ENCODE measurements at places on chromosomes 1 and 21. TPM values are rescaled to one million over a fixed set of nuclear protein-coding genes. Genes with fewer than 3 reads are reported as not detected.

DNA sequence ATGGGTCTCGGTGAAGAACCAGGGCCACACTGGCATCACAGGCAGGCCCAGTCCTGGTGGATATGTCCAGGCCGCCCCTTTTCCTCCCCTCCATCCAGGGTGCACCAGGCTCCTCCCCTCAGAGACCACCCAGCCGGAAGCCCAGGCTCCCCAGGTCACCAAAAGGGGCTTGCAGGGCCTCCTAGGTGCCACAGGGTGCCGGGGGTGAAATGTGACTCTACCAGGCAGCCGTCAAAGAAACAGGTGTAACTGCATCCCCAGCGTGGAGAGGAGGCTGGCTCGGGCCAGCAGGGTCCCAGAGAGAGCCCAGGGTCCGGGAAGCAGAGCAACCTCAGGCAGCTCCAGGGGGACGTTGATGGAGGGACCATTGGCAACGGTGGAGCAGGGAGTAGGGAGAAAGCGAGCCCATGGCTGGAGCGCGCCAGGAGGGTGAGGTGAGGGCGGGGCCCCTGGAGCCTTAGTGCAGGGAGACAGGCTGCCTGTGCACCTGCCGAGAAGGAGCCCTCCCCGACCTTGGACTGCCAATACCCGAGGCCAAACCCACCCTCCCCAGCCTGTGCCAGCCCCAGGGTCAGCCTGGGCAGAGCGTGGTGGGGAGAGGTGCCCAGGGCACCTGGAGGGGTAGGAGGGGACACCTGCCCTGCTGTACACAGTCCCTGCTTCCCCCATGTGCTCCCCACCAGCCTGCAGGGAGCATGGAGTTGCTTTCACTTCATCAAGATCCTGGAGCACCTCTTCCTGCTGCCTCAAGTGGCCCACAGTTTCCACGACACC lies 48.3 kb upstream of the POFUT2 start:
- no peak for DNase-seq

DNA sequence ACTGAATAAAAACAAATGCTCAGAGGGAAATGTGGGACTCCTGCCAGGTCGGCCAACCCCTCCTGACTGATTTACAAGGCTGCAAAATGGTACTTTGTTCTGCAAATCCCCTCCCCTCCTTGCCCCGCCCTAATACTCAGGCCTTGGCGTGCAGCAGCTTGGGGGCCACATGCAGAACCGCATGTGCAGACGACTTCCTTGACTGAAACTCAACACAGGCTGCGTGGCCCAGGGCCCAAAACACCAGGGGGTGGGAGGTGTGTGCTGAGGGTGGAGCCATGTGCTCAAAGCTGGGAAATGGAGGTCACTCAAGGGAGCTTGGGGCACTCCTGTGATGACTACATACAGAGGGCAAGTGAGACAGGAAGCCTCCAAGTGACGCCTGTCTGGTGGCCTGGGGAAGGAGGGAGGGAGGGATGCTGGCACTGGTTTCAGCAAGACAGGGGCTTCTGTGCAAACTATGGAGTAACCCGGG lies 87.2 kb downstream of the MRPL37 start:
- no peak for DNase-seq

GRIK3 gene
- not detected for total RNA-seq

GRCh38 chr1:208731981-208732821 lies 488.0 kb upstream of the PLXNA2 start:
- peak; percentile 42 for DNase-seq

- no peak for DNase-seq
Measured at GRCh38 chr1:59223198-59223597, 73.7 kb upstream of the FGGY start.

CD1E gene
- not detected for total RNA-seq

DNA sequence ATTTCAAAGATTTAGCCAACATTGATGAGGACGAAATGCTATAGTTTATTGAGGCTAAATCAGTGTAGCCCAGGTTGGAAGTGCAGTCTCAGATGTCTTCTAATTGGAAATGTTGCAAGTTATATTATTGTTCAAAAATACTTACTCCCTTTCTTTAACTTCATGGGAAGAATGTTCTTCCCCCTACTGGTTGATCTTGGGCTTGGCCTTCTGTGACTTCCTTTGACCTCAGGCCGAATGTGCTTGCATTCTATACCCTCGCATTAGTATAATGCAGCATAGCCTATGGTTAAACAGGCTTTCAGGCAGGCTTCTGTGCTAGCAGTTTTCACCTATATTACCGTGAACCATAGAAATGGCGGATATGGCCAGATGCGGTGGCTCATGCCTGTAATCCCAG lies 77.3 kb downstream of the RPE65 start:
- no peak for DNase-seq

GRCh38 chr1:86567878-86568277 lies 21.0 kb downstream of the CLCA4 start:
- no peak for DNase-seq

- no peak for DNase-seq
Measured at GRCh38 chr1:72635719-72636118, 353.4 kb upstream of the NEGR1 start.

DNA sequence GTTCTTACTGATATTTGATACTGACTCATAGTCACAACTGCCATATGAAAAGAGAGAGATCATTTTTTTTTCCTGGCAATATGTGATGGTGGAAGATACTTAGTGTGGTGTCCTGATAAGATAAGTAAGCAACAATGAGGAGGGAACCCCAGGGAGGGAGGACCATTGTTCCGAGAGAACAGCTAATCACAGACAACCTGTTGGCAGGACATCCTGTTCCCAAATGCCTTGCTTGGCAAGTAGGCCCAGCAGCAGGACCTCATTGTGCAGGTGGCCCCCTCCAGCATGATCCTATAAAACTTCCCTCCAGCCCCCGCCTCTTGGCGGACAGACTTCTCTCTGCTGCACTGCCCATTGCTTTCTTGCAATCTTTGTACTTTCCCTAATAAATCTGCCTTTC lies 329.4 kb upstream of the CHRM3 start:
- DNase-seq, result no peak

DNA sequence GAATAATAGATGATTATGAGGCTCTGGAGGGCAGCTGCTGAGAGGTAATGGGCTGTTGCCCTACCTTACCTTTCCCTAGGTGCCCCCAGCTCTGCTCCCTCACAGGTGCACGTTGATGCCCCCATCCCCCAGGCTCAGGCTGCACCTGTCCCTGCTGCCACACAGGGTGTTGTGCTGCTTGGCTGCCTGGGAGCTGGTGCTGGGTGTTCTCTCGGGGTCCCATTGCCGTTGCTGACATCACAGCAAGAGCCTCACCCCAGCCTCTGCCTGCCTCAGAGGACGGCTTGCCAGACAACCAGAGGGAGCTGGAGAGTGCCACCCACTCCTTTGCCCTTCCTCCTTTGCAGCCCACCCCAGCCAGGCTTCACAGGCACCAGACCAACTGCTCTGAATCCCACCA lies 31.4 kb upstream of the DMBX1 start:
- no peak for DNase-seq

- DNase-seq, result no peak
Measured at GRCh38 chr21:32329331-32329730, 30.7 kb downstream of the MRAP start.

DNA sequence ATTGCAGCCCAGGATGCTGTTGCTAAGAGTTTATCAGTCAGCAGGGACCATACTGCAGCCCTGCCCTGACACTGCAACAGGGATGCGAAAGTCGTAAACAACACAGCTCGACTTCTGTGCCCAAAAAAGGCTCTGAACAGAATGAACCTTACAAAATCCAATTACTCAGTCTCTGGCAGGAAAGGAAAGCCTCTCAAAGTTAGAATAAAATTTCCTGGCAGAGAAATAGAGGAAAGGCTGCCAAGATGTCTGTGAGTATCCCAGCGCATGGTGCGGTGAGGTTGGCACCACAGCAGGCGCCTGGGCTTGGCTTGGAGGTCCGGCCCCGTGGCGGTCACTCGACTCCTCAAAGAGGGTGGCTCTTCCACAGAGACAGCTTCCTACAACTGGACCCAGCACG lies 185.8 kb downstream of the PCP4 start:
- DNase-seq, result no peak

GRCh38 chr1:17632541-17633184 lies 93.2 kb downstream of the ARHGEF10L start:
- no peak for DNase-seq

DNA sequence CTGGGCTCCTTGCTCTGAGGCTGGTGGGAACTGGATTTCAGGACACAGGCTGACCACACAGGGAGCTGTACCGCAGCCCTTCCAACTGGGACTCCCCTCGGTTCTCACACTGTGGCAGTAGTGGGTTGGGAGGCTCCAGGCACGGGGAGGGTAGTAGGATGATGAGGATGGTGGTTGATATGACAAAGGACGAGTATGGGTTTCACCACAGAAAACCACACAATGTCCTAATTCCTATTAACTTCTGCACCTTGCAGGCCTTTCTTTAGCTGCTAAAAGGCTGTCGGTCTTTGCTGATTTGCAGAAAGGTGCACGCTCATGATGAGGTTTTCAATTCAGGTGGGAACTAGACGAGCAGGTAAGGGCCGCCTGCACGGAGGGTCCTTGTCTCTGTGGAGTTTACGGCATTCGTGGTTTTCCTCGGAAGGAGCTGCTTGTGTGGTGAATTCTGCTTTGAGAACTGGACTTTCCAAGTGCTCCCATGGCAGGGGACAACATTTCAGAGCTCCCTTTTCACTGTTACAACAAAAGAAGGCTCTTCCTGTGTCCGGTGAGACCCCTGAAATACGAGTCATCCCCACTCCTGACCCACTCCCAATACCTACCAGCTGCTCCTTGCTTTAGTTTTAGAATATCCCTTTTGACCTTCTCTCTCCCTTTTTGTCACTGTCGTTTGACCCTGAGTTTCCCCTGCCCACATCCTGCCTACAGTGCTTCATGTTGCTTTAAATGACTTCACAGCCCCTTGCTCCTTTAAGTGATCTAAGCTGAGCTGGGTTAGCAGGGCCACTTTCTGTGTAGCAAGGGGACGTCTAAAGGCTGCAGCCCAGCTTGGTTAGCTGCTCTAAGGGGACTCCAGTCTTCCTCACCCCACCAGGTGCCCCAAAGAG lies 125.1 kb downstream of the MRPS6 start:
- DNase-seq, result no peak

DNA sequence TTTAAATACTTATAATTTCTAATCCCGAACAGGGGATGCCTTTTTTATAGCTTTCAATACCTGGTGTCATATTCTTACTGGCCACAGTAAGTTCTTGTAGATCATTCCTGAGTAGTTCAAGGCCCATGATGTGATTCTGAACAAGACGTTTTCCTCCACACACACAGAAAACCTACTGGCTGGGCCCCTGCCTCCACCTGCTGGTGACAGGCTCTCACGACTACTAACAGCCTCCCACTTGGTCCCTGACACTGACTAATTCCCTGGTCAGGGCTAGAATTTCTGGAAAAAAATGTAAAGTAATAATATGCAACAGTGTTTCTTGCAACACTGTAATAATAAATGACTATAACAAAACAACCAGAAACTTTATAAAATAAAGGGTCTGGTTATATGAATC lies 50.4 kb upstream of the RIPK4 start:
- no peak for DNase-seq

DNA sequence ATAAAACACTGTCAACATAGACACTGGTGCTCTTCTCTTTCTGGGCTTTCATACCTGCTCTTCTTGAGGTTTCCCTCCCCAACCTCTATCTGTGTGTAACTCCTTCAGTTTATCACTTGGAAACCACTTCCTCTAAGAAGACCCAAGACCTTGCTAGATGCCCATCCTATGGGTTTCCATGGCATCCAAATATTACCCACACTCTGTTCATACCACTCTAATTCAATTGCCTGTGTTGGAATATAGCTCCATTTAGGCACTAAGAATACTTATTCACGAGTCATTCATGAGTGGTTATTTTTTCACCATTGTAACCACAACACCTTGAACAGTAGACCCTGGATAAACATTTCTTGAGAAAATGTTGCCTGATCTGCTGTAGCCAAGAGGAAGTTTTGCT lies 231.1 kb upstream of the SGIP1 start:
- peak; percentile 30 for DNase-seq

MRPS21 gene
- total RNA-seq, result 55.5 TPM

GRCh38 chr1:185368313-185368855 lies 51.3 kb upstream of the IVNS1ABP start:
- no peak for DNase-seq

- DNase-seq, result no peak
Measured at GRCh38 chr1:232922485-232922884, 27.9 kb upstream of the NTPCR start.

DNA sequence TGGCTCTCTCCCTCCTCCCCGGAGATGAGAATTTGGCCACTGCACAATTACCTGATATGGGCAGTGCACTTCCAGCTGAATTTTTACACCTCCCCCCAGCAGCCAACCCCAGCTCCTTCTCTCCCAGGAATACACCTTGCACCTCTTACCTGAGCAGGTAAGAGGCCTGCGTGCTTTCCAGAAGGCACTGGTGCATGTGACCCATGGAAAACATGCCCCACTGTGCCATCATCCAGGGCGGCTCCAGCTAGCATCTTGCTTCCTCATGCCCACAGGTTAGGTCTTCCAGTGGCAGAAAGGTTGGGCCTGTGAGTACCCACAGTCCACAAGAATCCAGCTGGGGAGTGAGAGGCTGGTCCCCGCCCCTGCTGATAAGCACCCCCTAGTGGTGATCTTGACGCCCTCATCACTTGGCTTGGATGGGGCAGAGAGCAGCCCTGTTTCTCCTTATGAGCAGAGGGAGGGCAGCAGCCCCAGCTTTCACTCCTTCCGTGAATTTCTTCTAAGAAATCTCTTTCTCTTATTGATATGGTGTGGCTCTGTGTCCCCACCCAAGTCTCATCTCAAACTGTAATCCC lies 57.8 kb downstream of the EDARADD start:
- no peak for DNase-seq

- DNase-seq, result peak; percentile 3
Measured at GRCh38 chr1:85654066-85654782, 54.0 kb downstream of the ZNHIT6 start.

HES3 gene
- not detected for total RNA-seq

All from epithelial cell of proximal tubule (primary cell).